ENCODE measurements at places on chromosomes 4 and X.
A peak's percentile ranks its signal among the peaks of the same experiment; 100 is the strongest.

DNA sequence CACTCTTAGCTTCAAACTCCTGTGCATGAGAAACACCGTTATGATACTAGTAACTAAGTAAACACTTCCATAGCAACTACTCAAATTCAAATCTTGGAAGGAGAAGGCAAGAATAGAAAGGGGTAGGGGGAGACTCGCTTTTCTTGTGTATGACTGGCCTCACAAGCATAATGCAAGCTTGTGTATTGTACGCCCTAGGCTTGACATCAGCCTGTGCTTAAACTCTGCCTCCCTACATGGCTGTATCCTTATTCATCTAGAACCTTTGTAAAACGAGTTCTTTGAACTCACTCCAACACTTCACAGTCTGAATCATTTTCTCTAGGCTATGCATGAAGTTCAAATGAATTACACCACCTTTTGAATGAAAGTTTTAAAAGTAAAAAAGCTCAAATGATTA, 1071.2 kb upstream of the ADGRL3 start:
- no peak for DNase-seq

DNA sequence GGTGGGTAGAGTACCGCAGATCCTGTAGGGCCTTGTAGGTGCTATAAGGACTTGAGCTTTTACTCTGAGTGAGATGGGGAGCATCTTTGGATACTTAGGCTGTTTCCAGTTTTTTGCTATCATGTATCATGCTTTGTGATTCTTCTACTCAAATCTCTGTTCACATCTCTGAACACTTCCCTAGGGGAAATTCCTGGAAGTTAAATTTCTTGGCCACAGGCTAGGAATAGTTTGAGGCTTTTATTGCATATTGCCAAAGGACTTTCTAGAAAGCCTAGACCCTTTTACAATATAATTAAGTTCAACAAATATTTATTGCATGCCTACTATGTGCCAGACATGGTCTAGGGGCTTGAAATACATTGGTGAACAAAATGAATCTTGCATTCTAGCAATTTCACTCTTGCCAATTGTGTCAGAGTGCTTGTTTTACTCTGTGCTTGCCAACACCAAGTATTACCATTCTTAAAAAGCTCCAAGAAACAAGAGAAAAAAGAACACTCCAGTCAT, 4.1 kb upstream of the PGRMC1 start:
- no peak for DNase-seq

DNA sequence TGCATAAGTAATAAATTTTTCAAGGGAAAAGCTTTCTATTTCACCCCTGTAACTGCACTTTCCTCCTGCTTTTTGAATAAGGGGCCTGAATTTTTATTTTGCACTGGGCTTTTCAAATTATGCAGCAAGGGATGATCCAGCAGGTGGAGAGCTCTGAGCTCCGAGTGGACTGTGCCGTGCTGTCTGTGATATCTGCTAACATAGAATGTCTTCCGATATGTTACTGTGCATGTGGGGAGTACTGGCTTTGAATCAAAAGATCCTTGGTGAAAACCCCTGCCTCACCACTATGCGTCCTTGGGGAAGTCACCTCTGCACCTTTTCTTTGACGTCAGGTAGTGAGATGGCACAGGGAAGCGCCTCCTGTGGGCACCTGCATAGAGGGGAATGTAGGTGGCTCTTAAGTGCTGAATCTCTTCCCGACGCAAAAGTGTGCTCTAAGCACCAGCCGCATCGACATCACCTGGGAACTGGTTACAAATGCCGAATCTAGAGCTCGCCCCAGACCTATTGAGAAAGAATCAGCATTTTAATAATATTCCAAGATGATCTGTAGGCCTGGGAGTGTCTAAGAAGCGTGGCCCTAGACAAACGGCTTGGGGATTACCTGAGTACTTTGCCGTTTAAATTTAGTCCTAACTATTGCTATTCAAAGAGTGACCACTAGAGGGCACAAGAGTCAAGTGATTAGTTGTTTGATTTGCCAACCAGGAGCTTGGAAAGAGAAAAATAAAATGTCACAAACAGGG, 19.2 kb upstream of the WFS1 start:
- DNase-seq: peak; percentile 68

DNA sequence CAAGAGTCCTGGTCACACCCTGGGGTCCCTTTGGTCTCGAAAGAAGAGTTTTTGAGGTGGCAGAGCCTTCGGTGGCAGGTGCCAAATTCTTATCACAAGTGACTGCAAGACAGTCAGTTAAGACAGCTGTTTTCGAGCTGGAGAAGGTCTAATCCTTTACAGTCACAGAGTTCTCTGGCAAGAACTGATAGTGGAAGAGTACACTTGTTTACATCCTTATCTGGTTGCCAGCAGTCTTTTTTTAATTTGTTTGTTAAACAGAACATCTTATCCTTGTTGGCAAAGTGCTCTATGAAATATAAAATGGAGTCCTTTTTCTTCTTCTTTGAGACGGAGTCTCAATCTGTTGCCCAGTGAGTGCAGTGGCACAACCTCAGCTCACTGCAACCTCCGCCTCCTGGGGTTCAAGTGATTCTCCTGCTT, 50.4 kb upstream of the ELOVL6 start:
- no peak for DNase-seq

- DNase-seq: no peak
Measured at GRCh38 chr4:133641191-133641590, 492.1 kb downstream of the PCDH10 start.

GRCh38 chr4:44916411-44916810, 190.1 kb upstream of the GNPDA2 start:
- no peak for DNase-seq

GRCh38 chr4:139851639-139852038, 186.0 kb downstream of the MGST2 start:
- no peak for DNase-seq

DNA sequence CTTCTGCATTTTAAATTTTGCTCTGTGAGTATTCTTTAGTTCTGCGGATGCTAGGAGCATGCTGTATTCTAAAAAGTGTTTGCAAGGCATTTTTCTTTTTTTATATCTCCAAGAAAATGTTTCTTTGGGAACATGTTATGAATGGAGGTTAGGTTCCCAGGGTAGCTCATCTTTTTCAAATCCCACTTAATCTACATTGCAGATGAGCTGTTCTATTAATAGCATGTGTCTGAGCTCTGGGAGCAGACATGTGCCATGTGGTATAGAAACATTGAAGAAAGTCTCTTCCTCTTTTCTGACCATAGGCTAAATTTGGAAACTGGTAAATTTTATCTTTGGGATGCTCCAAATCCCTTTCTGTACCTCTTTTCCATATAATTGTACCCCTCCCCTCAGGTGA, 23.2 kb downstream of the DIAPH2 start:
- DNase-seq: no peak

GRCh38 chrX:19794690-19795089, 92.7 kb downstream of the SH3KBP1 start:
- DNase-seq: no peak

DNA sequence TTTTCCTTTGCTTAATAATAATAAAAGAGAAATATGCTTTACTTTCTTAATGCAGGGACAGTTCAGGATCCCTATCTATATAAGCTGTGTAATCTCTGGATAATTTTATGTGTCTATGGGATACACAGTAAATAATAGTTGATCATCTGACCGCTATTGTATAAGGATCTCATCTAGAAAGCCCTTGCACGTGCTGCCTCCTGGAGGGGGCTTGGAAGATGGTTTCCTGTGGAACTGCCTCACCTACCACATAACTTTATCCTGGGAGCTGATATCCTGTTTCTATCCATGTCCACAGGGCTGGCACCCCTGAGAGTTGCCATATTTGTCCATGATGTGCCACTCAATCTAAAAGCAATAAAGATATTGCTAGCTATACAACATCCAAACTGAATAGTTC, 139.3 kb upstream of the FRMPD4 start:
- no peak for DNase-seq

- no peak for DNase-seq
Measured at GRCh38 chrX:12580548-12580947, 210.7 kb upstream of the PRPS2 start.

Data from RPMI8226 (cell line).